NCI-H1048 (cell line): ENCODE measurements at places on chromosomes 1 and 21.

GRCh38 chr1:153899509-153899908 lies 23.3 kb downstream of the GATAD2B start:
- DNase-seq = no peak

DNA sequence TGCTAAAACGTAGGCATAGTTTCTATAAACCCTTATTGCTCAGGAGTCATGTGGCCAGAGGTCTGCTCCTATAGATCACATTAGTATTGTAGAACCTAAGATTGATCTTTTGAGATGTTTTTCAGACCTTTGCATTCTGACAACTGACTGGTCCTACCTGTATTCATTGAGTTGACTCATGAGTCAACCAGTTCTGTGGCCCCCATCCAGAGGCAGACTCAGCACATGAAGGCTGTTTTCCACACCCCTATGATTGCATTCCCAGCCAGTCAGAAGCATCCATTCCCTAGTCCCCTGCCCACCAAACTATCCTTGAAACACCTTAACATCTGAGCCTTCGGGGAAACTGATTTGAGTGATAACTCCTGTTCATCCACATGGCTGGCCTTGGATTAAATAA lies 451.7 kb downstream of the SIPA1L2 start:
- no peak for DNase-seq

GRCh38 chr1:88150330-88150729 lies 533.7 kb upstream of the PKN2 start:
- DNase-seq = no peak

DNA sequence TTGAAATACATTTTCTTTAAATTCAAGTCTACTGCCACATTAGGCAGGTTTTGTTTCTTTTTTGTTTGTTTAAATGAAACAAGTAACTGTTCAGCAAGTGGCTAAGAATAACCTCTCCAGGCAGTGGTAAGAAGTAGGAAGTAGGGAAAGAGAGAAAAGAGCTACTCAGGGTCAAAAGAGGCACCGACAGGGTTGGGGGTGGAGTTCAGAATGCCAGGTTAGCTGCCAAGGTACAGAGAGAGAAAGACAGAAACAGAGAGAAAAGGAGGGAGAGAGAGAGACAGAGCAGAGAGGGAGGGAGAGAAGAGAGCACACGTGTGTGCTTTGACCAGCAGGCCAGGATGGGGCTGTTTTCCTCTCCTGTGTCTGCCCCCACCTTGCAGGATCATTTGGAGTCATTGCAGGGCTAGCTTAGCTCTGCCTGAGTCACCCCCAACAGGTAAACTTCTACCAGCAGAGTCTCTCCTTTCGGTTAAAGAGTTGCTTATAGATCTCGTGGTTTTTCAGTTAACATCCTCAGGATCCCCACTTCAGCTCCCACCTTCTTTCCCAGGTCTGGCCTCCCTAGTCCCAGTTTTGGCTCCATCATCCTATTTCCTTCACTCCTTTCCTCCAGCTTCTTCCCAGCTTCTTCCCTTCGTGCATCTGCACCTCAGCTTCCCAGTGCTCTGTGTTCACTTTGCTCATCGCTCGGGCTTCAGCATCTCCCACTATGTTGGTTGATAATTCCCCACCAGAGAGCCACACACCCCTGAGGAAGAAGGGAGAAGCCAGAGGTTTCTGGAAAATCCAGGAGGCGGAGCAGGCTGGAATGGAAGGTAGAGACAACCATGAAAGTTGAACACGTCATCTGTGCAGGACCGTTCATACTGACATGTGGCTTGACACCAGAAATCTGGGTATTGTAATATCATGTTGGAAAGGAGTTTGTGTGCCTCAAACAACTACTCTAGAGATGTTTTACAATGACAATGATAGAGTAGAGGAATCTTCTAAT lies 21.8 kb upstream of the RAB4A start:
- DNase-seq = no peak

DNA sequence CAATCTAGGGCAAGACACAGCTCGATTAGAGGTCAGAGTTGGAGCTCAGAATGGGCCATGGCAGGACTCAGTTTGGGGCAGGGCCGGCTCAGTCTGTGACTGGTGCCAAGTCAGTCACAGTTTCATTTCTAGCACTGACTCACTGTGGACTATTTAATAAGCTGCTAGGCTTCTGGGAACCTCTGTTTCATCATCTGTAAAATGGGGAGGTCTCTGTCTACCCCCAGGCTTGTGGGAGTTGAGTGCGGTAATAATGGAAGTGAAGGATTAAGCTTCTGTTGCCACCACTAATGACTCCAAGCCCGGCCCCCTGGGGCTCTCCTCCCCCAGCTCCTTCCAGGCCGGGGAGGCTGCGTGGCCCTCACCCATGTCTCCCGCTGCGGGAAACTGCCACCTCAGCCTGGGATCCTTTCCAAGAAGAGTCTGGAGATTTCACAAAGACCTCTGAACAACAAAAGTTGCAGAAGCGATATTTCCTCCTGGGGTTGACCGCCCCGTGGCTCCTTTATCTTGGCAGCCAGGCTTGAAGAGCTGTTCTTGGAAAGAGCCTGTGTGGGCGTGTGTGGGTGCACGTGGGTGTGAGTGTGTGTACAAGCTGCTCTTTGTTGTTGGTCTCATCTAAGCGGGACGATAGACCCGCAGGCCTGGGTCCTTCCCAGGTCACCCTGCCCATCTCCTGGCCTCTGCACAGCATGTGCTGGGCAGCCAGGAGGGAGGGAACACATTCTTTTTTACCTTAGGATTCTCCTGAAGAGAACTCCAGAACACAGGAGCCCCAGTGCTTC lies 29.1 kb downstream of the KNCN start:
- DNase-seq = no peak

- DNase-seq = no peak
Observed at GRCh38 chr1:207112616-207113296, 8.7 kb downstream of the C4BPA start.

DNA sequence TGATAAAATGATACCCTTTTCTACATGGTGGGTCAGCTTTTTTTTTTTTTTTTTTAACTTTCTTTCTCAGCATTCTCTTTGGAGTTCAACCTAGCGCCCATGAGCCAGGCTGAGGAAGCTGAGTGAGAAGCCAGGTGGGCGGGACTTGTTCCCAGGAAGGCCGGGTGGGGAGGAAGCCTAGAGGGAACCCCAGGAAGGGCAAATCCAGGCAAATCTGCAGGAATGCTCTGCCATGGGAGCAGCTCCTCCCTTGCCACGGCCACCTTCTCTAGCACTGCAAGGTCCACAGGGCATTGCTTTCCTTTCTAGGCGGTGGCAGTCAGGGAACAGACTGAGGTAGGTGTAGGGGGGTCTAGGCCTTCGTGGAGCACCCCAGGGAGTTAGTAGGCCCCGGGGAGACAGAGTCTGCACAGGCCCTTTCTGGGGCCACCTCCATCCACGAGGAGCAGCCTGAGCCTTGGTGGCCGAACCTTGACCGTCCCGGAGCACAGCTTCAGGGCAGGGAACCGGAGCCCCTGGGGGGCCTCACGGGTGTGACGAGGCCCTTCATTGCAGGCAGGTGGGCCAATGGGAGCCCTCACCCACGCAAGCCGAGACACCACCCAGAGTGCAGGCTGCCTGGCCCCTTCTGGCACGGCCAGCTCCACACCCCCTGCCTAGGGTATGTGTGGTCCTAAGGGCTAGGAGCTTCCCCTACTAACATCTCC lies 18.2 kb upstream of the CCDC27 start:
- DNase-seq = no peak

DNA sequence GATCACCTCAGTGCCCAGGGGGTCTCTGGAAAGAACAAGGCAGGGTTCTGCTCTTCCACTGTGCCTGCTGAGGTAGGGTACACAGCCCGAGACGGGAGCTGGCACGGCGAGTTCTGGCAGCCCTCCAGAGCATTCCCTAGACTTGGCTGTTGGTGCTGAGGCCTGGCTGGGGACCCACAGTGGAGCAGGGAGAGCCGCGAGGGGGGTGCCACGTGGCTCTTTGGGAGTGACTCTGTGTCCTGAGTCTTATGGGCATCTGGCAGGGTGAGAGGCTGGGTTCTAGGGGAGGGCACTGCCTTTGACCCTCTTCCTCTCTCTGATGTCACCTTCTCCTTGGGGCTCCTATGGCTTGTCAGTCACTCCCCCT lies 336.4 kb downstream of the CAMTA1 start:
- DNase-seq = no peak

DNA sequence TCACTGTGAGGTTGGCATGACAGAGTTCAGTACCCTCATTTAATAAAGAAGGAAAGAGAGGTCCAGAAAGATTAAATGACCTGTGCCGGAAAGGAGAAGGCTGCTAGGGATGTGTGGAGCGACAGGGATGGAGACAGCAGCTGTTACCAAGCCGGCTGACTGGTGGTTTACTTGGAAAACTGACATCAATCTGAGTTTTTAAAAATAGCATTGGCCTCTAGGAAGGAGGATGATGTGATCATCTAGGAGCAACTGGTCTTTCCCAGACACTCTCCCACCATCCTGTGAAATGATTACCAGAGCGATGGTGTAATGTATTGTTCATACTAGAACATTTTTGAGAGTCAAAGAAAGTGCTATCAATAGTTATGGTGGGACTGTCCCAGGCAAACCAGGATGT lies 154.4 kb downstream of the ZSCAN20 start:
- DNase-seq = no peak

DNA sequence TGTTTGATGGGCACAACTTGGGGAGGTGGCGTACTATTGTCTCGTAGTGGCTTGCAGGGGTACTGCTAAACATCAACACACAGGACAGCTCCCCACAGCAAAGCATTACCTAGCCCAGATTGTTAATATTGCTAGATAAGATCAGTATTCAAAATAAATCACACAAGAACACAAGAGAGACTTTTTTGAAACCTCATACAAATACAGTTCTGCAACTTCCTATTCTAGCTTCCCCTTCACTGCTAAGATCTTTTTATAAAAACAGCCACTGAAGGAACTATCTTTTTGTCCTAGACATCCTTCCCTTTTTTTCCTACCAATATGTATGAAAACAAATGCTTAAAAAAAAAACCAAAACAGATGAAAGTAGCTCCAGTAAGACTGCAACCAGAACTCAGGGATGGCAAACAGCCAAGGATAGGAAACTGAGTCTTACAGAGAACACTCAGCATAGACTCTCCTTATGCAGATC lies 137.8 kb upstream of the KRTAP19-8 start:
- no peak for DNase-seq

DNA sequence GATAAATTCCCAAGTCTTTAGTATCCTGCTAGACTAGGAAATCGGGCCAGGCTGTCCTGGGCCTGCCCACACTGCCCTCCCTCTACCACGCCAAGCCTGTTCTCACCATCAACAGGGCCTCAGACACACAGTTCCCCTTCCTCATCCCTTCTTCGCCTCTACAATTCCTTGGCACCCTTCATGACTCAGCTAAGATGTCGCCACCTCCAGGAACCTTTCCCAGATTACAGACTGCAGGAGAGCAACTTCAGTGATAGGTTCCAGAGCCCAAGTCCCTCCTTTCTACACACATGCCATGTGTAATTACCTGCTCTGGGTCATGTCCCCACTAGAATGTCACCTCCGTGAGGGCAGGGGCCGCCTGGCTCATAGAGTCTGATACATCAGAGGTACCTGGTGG lies 3.3 kb downstream of the RIMS3 start:
- no peak for DNase-seq

GRCh38 chr1:228354390-228355320 lies 52.0 kb downstream of the TRIM11 start:
- no peak for DNase-seq

DNA sequence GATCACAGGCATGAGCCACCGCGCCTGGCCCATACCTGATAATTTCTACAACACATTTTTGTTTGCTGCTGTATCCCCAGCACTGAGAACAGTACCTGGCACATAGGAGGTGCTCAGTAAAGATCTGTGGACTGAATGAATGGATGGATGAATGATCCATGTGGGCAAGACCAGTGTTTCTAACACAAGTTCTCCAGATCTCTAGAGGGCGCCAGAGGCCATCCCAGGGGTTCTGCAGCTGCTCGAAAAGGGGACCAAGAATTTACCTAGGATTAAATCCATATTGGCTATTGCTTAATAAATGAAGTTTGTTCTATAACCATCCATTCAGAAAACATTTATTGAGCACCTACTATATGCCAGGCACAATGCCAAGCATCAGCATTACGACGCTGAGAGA lies 167.7 kb downstream of the ACTL8 start:
- DNase-seq = no peak

GRCh38 chr1:46492871-46493270 lies 3.2 kb downstream of the DMBX1 start:
- no peak for DNase-seq

GRCh38 chr1:110857964-110858948 lies 14.7 kb upstream of the CD53 start:
- DNase-seq = no peak

DNA sequence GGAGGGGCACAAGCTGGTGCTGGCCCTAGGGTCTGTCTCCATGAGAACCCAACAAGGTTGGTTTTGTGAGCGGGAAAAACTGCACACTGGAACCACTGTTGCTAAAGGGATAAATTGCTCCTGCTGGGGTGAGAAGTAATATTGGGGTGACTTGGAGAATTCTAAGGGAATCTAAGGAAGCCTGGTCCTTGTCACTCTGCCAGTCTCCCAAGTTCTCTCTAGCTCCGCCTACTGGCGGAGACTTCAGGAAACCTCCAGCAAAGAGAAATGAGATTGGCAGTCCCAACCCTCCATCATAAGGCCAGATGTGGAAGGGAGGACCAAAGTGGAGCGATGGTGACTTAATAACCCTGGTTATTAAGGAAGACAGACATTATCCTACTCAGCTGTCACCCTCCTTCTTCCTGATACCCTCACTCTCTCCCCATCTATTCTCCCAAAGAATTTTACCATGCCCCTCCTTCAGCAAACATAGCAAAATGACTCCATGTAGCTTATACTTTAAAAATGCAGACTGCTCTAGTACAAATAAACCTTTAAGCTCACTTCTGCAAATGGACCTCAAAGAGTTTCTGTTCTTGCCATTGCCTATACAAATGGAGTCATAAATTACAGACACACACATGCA lies 2.7 kb downstream of the LCE1F start:
- DNase-seq = no peak

DNA sequence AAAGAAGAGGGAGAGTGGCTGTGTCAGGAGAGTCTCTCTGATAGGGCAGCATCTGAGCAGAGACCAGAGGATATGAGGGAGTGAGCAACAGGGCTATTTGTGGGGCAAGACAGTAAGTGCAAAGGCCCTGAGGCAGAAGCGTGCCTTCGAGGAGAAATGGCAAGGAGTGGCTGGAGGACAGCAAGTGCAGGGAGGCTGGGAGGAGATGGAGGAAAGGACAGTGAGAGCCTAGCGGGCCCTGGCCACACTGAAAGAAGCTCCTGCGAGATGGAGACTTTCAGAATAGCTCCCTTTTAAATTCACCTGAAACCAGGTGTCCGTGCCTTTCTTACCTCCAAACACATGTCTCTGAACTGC lies 25.2 kb downstream of the EXOC8 start:
- no peak for DNase-seq
